HFF-Myc (cell line): ENCODE measurements at places on chromosomes 4 and X.

- no peak for DNase-seq
Observed at GRCh38 chr4:139838811-139839210, 173.2 kb downstream of the MGST2 start.

DNA sequence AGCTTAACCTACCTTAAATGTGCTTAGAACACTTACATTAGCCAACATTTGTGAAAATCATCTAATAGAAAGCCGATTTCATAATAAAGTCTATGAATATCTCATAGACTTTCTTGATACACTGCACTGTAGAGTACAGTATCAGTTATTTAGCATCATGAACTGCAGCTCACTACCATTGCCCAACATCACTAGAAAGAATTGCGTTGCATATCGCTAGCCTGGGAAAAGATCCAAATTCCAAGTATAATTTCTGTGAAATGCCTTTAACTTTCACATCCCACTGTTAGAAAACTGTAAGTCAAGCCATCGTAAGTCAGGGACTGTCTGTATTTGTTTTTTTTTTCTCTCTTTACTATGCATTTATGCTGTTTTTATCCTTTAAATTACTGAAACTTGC, 918.6 kb upstream of the PABPC4L start:
- no peak for DNase-seq

DNA sequence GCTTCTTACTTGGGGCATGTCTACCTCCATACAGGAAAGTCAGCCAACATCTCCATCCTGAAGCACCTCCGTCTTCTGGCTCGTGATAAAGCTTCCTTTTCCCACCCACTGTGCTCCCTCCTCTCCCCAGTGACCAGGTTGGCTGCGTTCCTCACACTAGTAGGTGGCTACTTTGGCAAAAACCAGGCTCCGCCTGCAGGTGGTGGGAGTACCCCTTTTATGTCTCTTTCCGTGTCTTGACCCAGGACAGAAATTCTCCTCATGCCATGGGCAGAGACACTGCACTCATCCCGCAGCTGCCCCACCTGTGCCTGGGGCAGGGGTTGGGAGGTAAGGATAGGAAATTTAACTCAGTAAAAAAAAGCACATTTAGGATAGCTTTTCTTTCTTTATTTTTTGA, 50.9 kb downstream of the ENPP6 start:
- DNase-seq, result no peak

GRCh38 chrX:149830192-149830873, 48.6 kb downstream of the MAGEA9 start:
- no peak for DNase-seq

- no peak for DNase-seq
Observed at GRCh38 chr4:36211084-36211483, 33.2 kb downstream of the ARAP2 start.

- no peak for DNase-seq
Observed at GRCh38 chr4:106162278-106162677, 153.7 kb downstream of the TBCK start.

DNA sequence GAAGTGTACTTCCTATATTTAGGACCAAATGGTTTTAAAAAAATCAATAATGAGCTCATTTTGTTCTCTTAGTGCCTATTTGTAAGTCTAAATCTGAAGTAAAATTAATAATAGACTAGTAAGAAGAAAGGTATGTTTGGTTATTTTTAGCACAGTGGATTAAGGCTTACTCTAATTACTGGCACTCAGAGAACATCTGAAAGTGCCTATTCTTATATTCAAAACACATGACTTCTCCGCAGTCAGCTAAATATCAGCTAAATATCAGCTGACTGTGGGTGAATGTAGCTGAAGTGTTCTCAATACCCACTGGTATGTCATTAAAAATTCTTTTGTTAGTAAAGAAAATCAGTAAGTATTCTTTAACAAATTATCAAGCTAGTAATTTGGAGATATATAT, 6.0 kb downstream of the AP1S2 start:
- no peak for DNase-seq
